Smooth muscle cell of the coronary artery (primary cell): ENCODE measurements at places on chromosomes 1 and 21. TPM values are rescaled to one million over a fixed set of nuclear protein-coding genes. Genes with fewer than 3 reads are reported as not detected.

SNIP1 gene
- 15.6 and 16.3 TPM in 2 replicates for total RNA-seq

C1orf52 gene
- total RNA-seq, result 10.6 and 16.5 TPM in 2 replicates

NIBAN1 gene
- 30.9 and 50.4 TPM in 2 replicates for total RNA-seq

BRINP3 gene
- not detected in 2 replicates for total RNA-seq

FLG gene
- total RNA-seq, result not detected in 2 replicates

SPRR2F gene
- total RNA-seq, result not detected in 2 replicates

PSMB4 gene
- 278 and 486 TPM in 2 replicates for total RNA-seq

HTR1D gene
- total RNA-seq, result 0.08 TPM in 1 of 2 replicates, not detected in the other

GBP4 gene
- 0.12 and 2.3 TPM in 2 replicates for total RNA-seq

USH2A gene
- under 0.01 TPM in 2 replicates for total RNA-seq
